ENCODE measurements at places on chromosomes 12 and 14.
A peak's percentile ranks its signal among the peaks of the same experiment; 100 is the strongest.

DNA sequence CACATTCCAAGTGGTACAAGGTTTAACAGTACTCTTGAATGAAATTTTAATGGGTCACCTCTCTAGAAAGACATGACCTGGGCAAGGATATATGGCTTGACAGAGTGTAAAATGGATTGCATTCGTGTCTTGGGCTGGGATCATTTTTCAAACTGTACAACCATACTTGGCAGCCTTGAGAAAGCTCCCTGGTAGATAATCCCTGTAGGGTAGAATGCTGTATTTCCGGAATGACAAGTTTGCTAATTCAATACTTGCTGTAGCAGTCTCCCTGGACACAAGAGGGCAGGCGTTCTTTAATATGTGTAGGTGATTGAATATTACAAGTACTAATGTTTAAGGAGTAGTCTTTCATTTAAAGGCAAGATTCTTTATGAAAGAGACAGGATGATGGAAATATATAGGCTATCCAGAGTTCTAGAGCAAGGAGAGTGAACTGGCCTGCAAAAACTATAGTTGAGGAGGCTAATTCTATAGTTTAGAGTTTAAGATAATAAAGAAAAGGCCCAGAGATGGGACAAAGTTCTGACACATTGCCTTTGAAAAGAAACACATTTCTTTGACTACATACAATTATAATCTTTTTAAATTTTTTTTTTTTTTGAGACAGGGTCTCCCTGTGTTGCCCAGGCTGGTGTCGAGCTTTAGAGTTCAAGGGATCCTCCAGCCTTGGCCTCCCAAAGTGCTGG, 53.4 kb downstream of the PLBD1 start:
- peaks cover 15% of the 10 kb centered on the region for H3K4me1 ChIP-seq
- no peak overlapping the region for H3K4me3 ChIP-seq
- no peaks in the 10 kb centered on the region for H3K27me3 ChIP-seq
- no peak for DNase-seq
- no peaks in the 10 kb centered on the region for H3K36me3 ChIP-seq

DNA sequence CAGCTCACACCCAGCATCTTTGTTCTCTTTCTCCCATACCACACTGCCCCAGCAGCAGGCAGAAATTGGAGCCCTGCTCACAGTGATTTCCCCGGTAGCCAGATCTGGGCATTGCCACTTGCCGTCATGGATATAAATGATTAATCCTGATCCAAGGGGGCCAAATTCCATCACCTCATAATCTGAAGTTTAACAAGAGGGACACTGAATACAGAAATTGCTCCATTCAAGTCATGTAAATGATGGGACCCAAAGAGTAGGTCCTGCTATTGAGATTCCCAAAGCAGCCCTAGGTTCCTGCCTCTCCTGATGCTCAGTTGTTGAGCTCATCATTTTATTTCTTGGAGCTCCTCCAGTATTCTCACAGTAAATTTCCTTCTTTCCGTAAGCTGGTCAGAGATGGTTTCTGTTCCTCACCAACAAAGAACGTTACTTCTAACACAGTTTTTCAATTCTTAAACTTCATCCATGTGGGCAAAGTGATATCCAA, 11.7 kb downstream of the ITPR2 start:
- peaks cover 7% of the 10 kb centered on the region for H3K4me1 ChIP-seq
- no peak for DNase-seq
- H3K27me3 ChIP-seq, result no peaks in the 10 kb centered on the region
- no peak overlapping the region for H3K27ac ChIP-seq

GRCh38 chr12:5808981-5809380, 136.1 kb downstream of the ANO2 start:
- H3K4me1 ChIP-seq, result peaks cover 22% of the 10 kb centered on the region
- H3K27me3 ChIP-seq, result no peaks in the 10 kb centered on the region
- no peak overlapping the region for H3K4me3 ChIP-seq
- no peaks in the 10 kb centered on the region for H3K36me3 ChIP-seq
- DNase-seq, result no peak
- H3K27ac ChIP-seq, result peak overlapping the region; percentile 79

DNA sequence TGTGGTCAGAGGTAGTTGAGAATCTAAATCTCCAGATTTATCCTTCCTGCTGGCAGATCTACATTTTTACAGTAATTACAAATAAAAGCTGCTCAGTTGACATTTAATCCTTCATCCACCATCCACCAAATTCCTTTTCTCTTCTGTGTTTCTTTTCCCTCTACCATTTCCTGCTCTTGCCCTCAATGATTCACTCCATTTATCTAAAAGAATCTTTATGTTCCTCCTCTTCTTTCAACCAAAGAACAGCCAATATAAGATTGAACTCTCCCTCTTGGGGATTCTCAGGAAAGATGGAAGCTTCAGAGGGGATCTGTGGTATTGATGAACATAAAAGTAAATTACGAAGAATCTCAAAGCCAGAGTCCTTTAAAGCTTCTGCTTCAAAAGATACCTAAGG, 4.4 kb downstream of the MAP4K5 start:
- peaks cover 18% of the 10 kb centered on the region for H3K36me3 ChIP-seq
- no peaks in the 10 kb centered on the region for H3K27me3 ChIP-seq
- DNase-seq, result no peak

- no peak overlapping the region for H3K4me3 ChIP-seq
- H3K36me3 ChIP-seq, result no peaks in the 10 kb centered on the region
- H3K27ac ChIP-seq, result no peak overlapping the region
Observed at GRCh38 chr14:104651876-104652260, 37.5 kb upstream of the INF2 start.

- peak; percentile 77 for DNase-seq
- H3K4me1 ChIP-seq, result peaks cover 38% of the 10 kb centered on the region
- peaks cover 66% of the 10 kb centered on the region for H3K36me3 ChIP-seq
- no peak overlapping the region for H3K4me3 ChIP-seq
Observed at GRCh38 chr12:47858511-47859266, 39.0 kb upstream of the HDAC7 start.

- DNase-seq, result peak; percentile 69
- H3K27me3 ChIP-seq, result no peaks in the 10 kb centered on the region
- H3K4me1 ChIP-seq, result peaks cover 14% of the 10 kb centered on the region
- H3K27ac ChIP-seq, result peak overlapping the region; percentile 42
- peaks cover 20% of the 10 kb centered on the region for H3K36me3 ChIP-seq
Observed at GRCh38 chr12:69534389-69534822, 50.9 kb upstream of the CCT2 start.

- peaks cover 18% of the 10 kb centered on the region for H3K4me1 ChIP-seq
- peak overlapping the region; percentile 7 for H3K27ac ChIP-seq
- H3K4me3 ChIP-seq, result no peak overlapping the region
Observed at GRCh38 chr12:107411792-107412535, 273.6 kb upstream of the PWP1 start.

- no peaks in the 10 kb centered on the region for H3K36me3 ChIP-seq
- H3K27me3 ChIP-seq, result no peaks in the 10 kb centered on the region
- DNase-seq, result no peak
Observed at GRCh38 chr12:49895773-49896172, 7.9 kb downstream of the FAIM2 start.

DNA sequence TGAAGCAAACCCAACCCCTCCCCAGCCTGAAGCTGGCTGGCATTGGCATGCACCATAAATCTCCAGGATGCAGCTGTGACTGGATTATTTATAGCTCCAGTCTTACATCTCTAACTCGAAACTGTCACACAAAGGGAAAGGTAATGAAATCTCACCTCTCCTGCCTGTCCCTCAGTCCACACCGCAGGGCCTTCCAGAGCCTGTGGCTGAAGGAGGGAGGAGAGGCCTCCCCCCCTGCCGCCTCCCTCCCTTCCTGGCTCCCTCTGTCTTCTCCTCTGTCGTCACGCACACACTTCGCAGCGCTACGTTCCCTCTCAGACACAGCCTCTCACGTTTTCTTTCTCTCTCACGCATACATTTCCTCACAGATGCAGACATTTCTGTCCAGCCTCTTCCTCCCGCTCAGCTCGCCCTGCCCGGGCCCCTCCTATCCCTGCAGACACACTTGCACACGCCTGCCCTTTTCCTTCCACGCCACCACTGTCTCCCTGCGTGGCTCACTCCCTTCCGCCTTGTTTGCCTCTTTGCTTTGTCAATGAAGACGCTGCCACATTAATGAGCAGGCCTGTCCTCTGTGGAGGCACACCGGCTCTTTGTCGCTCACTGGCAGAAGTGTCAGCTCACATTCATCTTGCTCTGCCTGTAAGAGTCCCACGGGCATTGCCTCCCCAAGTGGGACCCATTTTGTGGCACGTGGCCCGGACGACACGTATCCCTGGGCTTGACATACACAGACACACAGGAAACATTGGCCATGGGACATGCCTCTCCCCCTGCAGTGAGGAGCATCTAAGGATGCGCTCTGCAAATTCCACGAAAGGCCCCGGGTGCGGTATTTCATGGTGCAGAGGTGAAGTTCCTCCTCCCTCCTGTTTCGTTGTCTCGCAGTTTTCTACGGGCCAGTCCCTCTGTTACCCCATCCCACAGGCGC, 27.9 kb downstream of the IRF2BPL start:
- DNase-seq, result no peak
- no peak overlapping the region for H3K4me3 ChIP-seq

- H3K27ac ChIP-seq, result no peak overlapping the region
- H3K27me3 ChIP-seq, result peaks cover 4% of the 10 kb centered on the region
- DNase-seq, result no peak
- H3K36me3 ChIP-seq, result no peaks in the 10 kb centered on the region
Observed at GRCh38 chr12:96578526-96579125, 89.2 kb downstream of the CFAP54 start.

GRCh38 chr14:35286707-35287106, 5.5 kb upstream of the PSMA6 start:
- no peak overlapping the region for H3K4me3 ChIP-seq
- H3K4me1 ChIP-seq, result no peaks in the 10 kb centered on the region
- no peak overlapping the region for H3K27ac ChIP-seq
- no peak for DNase-seq

- H3K27me3 ChIP-seq, result no peaks in the 10 kb centered on the region
- no peak overlapping the region for H3K4me3 ChIP-seq
- H3K36me3 ChIP-seq, result no peaks in the 10 kb centered on the region
- H3K27ac ChIP-seq, result no peak overlapping the region
- H3K4me1 ChIP-seq, result no peaks in the 10 kb centered on the region
- no peak for DNase-seq
Observed at GRCh38 chr12:104485651-104486362, 29.1 kb downstream of the CHST11 start.

Data from RWPE2 (cell line).